ENCODE measurements at places on chromosomes 7 and 10. TPM values are rescaled to one million over a fixed set of nuclear protein-coding genes. Genes with fewer than 3 reads are reported as not detected.

Gene MINDY4
- 4.0 TPM for total RNA-seq

Gene OSBPL3
- 28.0 TPM for total RNA-seq

Gene LRIT2
- not detected for total RNA-seq

Gene HOGA1
- total RNA-seq = 0.09 TPM

Gene PTF1A
- not detected for total RNA-seq

Gene MRC1
- total RNA-seq = 8.8 TPM

Gene HOXA4
- 0.85 TPM for total RNA-seq

Gene MUC12
- total RNA-seq = not detected

Gene FXYD4
- total RNA-seq = not detected

Gene TEX47
- not detected for total RNA-seq

Gene GTPBP4
- 36.9 TPM for total RNA-seq

Gene PNLIPRP3
- total RNA-seq = not detected

Gene MNX1
- not detected for total RNA-seq

Gene ZNF438
- total RNA-seq = 5.0 TPM

Gene NPY
- not detected for total RNA-seq

Gene TYW1
- total RNA-seq = 17.7 TPM

Gene PLEKHS1
- not detected for total RNA-seq

Gene IKZF1
- not detected for total RNA-seq

Gene FOXI2
- total RNA-seq = not detected

Gene ABCB4
- total RNA-seq = under 0.01 TPM

Gene GPR26
- not detected for total RNA-seq

Gene ZNF25
- total RNA-seq = 7.7 TPM

Gene LRRC4
- total RNA-seq = 1.3 TPM

Gene EBLN1
- total RNA-seq = not detected

Gene TSPAN12
- total RNA-seq = 10.7 TPM

Gene NKX6-2
- under 0.01 TPM for total RNA-seq
